GM04503 (cell line): ENCODE measurements at places on chromosomes 1 and 21.

DNA sequence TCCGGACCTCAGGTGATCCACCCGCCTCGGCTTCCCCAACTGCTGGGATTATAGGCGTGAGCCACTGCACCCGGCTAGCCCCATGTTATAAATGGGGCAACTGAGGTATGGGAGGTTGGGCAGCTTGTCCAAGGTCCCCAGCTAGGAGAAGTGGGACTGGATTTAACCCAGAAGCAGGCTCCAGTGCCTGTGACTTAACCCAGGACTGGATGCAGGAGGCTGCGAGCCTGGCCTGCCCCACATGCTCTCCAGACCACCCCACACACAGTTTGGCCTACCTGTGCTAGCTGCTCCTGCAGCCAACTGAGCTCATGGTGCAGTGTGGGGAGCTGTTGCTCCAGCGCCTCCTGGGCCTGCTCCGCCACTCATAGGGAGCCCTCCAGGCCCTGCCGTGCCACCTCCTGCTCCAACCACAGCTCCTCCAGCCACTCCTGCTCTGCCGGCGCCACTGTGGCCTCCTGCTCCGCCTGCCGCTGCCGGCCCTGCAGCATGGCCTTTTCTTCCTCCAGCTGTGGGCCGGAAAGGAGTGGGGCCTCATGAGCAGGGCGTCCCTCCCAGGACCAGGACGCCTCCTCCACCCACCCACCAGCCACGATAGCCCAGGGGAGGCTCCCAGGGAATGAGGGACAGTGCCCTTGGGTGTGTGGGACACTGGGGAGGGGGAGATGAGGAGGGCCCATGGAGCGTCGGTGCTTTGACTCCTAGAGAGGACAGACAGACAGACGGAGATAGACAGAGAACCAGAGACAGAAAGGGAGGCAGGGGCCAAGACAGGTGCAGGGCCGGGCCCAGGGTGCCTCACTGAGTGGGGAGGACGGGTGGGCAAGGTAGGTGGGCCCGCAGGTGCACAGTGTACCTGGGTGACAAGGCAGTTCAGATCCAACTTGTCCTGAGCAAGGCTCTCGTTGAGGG, 12.4 kb upstream of the NBPF1 start:
- DNase-seq, result no peak

DNA sequence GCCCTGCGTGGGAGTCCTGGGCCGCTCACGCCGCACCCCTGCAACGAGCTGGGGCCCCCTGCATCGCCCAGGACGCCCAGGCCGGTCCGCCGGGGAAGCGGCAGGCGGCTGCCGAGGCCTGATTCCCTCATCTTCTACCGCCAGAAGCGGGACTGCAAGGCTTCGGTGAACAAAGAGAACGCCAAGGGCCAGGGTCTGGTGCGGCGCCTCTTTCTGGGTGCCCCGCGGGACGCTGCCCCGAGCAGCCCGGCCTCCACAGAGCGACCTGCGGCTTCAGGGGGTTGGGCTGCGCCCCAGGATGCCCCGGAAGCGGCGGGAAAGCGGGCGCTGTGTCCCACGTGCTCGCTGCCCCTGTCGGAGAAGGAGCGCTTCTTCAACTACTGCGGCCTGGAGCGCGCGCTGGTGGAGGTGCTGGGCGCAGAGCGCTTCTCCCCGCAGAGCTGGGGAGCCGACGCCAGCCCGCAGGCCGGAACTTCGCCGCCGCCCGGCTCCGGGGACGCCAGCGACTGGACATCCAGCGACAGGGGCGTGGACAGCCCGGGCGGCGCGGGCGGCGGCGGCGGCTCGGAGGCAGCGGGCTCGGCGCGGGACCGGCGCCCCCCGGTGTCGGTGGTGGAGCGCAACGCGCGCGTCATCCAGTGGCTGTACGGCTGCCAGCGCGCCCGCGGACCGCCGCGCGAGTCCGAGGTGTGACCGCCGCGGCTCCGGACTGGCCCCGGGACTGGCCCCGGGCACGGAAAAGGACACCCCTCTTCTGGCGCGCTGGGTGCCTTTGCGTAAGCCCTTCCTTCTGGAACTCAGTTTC, 2.7 kb downstream of the FAM110D start:
- DNase-seq, result no peak

GRCh38 chr1:25187077-25187476, 45.2 kb downstream of the SYF2 start:
- DNase-seq, result no peak

DNA sequence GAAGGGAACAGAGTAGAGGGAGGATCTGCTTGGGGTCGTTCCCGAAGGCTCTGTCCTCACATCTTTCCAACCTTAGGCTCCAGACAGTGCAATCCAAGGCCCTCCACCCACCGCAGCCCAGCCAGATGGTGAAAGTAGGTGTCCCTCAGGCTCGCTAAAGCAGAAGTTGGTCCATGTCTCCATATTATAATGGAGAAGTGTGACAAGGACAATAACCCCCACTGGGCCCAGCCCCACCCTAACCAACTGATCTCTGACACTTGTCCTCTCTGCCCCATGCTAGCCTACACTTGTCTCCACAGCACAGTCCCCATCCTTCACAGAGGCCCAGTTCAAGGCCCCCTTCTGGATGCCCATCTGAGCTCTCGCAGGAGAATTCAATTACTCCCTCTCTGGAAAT, 48.7 kb downstream of the DMAP1 start:
- DNase-seq, result no peak

DNA sequence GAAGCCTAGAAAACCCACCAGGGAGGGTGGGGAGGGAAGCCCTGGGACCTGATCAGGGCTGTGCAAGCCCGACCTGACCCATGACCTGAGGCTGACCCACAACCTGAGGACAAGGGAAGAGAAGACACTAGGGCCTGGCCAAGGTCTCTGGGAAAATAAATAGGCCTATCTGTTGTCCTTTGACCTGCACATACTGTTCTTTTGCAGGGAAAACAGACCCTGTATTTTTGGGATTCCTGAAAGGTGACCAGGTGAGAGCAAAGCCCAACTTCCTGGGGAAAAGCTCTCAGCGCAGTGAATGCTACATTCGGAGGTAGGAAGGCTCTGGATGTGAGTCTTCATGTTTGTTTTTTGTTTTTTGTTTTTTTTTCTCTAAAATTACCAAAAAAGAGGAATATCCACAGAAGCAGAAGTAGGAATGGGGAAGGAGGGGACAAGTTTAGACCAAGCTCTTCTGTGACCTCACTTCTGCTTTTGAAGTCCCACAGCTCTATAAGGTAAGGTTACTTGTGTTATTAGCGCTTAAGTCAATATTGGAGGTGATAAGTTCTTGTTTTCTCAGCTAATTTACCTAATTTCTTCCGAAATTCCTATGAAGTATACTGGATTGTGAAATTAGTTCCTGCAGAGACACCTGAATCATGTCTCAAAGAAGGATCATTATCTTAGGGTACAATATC, 26.2 kb upstream of the LYST start:
- no peak for DNase-seq

DNA sequence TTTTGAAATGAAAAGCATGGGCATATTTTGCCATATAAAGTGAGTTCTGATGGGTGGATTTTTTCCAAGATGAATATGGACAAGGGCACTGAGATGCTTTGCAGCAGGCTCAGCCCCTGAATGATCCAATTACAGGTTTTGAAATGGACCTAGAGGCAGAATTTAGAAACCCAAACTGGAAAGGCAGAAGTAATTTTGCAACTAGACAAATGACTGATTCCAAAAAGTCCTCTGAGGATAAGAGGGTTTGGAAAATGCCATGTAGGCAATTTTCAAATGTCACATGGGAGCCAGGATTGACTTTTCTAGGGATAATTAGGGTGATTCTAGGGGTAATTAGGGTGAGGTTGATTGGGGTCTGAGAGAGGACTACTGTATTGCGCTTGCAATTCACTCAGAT, 148.9 kb upstream of the ZNF648 start:
- DNase-seq, result no peak

DNA sequence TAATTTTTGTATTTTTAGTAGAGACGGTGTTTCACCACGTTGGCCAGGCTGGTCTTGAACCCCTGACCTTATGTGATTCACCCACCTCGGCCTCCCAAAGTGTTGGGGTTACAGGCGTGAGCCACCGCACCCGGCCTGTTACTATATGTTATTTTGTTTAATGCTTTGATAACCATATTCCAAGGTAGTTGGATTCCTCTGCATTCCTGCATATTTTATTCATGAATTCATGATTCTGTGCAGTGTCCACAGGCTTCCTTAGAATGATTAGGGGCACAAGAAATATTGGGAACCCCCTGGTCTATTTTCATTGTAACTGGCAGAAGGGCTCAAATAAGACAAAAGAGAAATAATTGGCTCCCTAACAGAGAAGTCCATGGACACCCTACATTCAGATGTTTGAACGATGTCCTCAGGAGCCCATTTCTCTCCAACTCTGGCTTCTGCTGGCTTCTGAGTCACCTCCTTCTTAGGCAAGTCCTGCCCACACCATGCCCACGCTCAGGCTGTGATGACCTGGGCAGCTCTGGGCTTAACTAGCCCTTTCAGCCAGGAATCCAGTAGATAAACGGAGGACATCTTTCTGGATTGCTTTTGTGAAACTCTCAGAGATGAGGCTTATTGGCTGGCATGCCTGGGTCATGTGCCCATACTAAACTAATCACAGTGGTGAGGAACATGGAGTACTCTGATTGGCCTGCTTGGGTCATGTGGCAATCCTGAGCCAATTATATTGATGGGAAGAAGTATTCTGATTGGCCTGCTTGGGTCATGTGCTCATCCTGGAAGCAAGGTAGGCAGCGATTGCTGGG, 32.6 kb downstream of the TNFRSF8 start:
- no peak for DNase-seq

DNA sequence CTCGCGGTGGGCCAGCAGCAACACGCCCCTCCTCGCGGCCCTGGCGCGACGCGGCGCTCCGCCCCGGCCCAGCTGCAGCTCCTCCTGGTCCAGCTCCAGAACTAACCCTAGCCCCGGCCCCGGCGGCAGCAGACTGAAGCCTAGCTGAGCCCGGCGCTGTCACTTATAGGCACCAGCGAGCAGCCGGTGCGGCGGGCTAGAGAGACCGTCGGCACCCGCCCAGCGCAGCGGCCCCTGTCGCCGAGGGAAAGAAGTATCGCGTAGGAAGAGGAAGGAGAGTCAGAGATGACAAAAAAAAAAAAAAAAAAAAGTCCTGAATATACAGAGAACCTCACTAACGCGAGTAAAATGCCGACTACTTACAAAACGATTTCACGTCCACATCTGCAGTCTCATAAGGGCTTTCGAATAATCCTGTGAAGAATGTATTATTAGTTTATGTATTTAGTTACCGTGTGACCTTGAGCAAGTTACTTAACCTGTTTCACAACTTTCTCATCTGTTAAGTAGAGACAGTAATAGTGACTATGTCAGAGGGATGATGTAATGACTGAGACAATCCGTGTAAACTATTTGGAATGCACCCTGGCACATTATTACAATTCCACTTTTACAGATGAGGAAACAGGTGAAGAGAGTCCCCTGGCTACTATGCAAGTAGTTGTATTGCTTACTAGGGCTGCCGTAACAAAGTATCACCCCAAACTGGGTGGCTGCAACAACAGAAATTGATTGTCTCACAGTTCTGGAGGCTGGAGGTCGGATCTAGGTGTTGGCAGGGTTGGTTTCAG, at the start of gene SLC9A1:
Gene SLC9A1 (minus strand): TSS at position 135 of the 791 bp plus-strand sequence. CDS start 791 bp downstream, outside the sequence.
- DNase-seq, result peak; percentile 70

- no peak for DNase-seq
Observed at GRCh38 chr1:182601913-182602312, 2.3 kb downstream of the RGS16 start.

- DNase-seq, result no peak
Observed at GRCh38 chr1:212487286-212487685, 54.6 kb downstream of the NENF start.

DNA sequence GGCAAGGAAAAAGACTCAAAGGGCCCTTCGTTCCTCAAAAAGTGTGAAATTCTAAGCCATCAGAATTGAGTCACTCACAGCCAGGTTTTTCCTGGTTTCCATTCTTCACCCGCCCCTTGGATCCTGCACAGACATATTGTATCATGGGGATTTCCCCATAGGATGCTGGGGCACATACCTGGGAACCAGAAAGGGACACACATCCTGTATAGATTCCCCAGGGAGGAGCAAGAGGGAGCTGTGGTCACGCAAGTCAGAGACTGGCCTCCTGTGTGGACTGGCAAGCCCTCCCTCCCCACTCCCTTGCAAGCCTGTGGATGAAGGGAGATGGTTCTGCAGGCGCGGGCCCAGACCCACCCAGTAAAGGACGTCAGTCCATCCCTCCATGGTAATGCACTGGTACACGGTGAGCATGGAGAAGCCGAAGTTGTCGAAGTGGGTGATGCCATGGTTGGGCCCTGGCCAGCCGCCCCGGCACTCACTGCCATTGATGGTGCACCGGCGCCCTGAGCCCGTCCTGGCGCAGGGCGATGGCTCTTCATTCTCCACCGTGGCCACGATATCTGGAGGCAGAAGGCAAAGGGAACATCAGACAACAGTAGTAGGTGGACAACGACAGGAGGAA, 23.2 kb downstream of the CACNA1S start:
- no peak for DNase-seq

GRCh38 chr1:190602325-190602724, 124.7 kb upstream of the BRINP3 start:
- no peak for DNase-seq

DNA sequence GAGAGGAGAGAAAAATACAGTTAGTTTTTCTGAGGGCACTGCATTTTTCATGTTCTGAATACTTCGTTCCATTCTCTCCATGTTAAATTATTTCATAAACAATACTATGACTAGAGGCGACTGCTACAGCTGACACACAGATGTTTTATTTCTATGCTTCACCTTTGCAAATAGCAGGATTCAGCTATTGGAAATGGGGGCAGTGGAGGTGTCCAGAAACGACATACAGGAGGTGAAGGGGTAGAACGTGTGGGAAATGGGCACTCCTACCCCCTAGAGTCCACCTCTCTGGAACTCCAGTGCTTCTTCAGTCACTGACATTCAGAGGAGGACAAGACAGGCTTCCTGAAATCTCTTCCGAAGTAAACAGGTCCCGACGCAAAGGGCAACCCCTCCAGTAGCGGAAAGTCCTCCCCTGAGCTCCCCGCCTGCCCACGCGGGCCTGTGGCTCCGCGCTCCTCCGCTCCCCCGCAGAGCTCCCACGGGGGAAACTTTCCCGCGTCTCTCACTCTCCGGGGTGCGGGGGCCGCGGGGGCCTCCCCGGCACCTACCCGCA, 480 bp downstream of the DPYD start:
- DNase-seq, result no peak

GRCh38 chr1:47582891-47583608, 145.2 kb downstream of the FOXD2 start:
- no peak for DNase-seq

GRCh38 chr1:165501970-165502348, 41.8 kb upstream of the LRRC52 start:
- no peak for DNase-seq

DNA sequence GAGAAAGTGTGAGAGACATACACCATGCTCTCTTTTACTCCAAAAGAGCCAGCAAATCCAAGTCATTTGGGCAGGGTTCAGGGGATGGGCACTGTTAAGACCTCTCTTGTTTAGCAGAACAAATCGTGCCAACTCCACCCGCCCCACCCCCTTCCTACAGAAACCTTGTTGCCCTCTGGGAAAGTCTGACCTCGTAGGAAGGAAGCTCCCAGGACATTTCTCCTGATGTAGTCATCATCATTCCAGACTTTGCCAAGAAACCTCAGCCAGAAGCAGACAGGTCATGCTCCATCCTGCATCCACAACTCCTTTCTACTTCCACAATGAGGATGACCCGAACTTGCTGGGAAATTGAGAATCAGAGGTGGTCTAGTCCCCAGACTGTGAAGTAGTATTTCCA, 57.7 kb downstream of the UBE2T start:
- peak; percentile 64 for DNase-seq

- DNase-seq, result no peak
Observed at GRCh38 chr1:40593449-40594186, 62.2 kb downstream of the ZNF684 start.
